Fibroblast of skin of left quadriceps (primary cell): ENCODE measurements at places on chromosomes 6 and 20.

DNA sequence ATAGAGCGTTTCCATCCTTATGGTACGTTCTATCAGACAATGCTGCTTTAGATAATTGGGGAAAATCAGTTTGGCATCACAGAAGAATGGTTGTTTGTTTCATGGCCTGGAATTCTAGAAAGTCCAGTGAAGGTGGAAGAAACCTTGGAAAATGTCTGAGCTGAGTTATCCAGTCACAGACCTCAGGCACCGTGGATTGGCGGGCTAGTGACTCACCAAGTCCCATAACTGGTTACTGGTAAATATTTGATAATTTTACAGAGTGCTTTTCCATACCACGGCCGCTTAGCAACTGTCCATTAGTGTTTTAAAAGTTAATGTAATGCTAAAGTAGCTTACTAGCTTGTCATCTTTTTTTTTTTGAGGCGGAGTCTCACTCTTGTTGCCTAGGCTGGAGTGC is 99.4 kb downstream of the SLC35B3 start:
- no peak for DNase-seq

GRCh38 chr6:170416959-170417606 is 110.5 kb downstream of the FAM120B start:
- DNase-seq = no peak

- DNase-seq = no peak
Measured at GRCh38 chr6:156310701-156311100, 466.5 kb upstream of the ARID1B start.

- DNase-seq = no peak
Measured at GRCh38 chr6:37696220-37696840, 1.4 kb downstream of the MDGA1 start.

DNA sequence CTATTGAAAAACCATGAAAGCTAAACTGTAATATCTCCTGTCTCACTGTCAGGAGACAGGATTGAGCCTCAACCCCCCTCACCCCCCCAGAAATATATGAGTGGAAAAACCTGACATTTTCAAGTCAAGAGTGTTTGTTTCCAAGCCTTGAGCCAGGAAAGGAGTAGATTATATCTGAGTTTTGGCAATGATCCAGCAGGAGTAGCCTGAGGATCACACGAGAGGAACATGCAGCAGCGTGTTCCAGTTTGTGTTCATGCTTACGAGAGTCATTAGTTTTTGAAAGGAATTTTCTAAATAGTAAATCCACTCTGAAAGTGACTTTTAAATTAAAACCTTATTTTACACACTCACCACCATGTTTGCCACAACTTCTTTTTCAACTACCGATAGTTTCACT is 15.8 kb downstream of the IL22RA2 start:
- no peak for DNase-seq

GRCh38 chr6:131172222-131172621 is 37.0 kb downstream of the AKAP7 start:
- no peak for DNase-seq
